Heart left ventricle (tissue), 16 donors: ENCODE measurements at places on chromosomes 7 and 10. TPM values are rescaled to one million over a fixed set of nuclear protein-coding genes. Genes with fewer than 3 reads are reported as not detected.

DNA sequence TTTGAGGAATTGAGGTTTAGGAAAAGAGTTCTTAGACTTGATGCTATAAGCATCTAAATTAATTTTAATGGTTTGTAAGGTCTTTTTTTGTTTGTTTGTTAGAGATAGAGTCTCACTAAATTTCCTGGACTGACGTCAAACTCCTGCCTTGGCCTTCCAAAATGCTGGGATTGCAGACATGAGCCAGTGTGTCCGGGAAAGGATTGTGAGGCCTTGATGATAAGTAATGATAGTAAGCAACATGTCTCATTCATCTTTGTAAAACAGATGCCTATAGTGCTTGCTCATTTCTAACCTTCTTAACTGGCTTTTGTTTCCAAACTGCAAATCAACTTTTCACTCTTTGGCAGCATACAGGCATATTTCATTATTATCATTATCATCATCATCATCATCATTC, 176.0 kb upstream of the KCND2 start:
- DNase-seq, result no peak

GRCh38 chr7:1925349-1925748, 255.3 kb downstream of the ELFN1 start:
- no peak for DNase-seq

DNA sequence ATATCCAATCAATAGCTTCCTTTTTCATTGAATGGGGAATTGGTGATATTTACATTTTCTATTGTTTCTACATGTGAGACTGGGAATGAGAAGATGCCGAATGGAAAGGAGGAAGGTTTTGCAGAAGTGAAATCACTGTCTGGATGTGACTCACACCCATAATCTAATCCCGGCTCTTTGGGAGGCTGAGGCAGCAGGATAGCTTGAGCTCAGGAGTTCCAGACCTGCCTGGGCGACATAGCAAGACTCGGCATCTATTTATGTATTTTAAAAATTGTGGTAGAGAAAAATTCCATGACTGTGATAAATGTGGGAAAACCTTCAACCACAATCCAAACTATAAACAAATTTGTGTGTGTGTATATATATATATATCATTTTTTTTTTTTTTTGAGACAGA, 10.9 kb upstream of the FIS1 start:
- DNase-seq, result no peak

DNA sequence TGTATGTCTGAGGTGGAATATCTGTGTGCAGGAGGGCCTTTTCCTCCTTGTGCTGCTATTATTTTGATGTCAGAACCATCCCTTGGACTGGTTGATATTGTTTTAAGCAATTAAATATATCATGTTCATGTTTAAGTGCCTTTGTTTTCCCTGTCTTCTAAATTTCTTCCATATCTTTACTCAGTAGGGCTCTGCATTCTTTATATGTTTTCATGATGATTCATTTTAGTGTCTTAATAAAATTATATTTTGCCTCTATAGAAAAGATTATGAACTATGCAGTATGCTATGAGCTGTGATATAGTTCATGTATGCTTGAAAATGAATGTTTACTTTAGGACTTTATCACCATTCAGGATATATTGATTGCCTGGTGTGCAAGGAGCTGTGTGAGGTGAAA, 34.8 kb downstream of the AHR start:
- no peak for DNase-seq

DNA sequence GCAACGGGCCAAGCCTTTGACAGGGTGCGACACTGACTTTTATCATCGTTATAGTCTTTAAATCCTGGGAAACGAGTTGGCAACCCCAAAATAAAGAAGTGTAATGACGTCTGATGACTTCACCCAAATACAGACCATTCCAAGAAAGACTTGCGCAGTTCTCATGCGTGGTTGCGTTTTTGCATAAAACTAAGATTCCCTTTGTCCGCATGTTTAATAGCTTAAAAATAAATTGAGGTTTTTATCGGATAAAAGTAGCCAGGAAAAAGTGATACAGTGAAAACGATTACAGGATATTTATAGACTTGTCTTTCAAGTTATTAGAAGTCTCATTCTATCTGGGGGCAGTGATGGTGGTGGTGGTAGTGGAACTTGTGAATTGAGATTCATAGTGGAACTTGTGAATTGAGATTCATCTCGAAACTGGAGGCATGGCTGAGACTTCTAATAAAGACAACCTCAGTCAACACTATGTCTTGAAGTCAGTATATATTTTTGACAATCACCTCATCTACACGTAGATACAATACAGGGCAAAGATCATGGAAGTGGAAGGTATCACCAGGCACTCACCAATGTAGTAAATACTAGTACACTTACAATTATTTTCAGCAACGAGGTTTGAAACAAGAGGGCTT, 1.2 kb upstream of the NAMPT start:
- DNase-seq, result no peak

GRCh38 chr10:119644205-119644814, 6.9 kb upstream of the BAG3 start:
- no peak for DNase-seq

DNA sequence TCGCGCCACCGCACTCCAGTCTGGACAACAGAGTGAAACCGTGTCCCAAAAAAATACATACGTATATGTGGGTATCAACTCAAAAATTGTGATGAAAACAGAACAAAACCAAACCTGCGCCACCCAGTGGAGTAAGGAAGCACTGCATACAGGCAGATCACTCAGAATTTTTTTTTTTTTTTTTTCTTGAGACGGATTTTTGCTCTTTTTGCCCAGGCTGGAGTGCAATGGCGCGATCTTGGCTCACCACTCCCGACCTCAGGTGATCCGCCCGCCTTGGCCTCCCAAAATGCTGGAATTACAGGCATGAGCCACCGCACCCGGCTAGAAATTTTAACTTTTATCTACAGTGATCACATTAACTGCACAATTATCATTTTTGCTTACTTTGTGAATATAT, 9.1 kb upstream of the TMEM236 start:
- peak; percentile 56 for DNase-seq

GRCh38 chr10:88108115-88108610, 244.7 kb downstream of the PTEN start:
- DNase-seq, result no peak

Gene SMNDC1
- 19.4 TPM for total RNA-seq

Gene OGDHL
- total RNA-seq, result 9.9 TPM

Gene OR2A12
- total RNA-seq, result not detected

Gene C7orf33
- not detected for total RNA-seq

DNA sequence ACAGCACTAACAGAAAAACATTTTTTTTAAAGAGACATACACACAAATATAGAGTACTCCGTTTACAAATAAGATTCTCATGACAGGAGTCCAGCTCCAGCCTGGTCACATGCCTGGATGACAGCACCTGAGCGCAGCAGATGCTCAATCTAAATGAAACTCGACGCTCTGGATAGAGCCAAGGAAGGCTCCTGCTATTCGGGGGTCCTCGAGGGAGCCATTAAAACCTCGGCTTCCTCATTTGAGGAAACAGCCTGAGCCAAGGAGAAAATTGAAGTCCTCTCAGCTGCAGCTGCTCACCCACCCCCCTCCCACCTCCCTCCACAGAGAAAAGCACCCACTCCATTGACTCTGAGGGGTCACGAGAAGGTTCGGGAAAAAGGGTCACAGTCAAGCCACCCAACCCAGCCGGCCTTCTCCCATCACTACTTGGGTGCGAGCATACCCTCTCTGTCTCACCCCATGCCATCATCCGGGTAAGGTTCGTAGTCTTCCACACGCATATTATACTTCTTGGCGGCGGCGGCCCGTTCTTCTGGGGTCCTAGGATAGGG, 673 bp downstream of the NDUFB8 start:
- no peak for DNase-seq

Gene PHKG1
- total RNA-seq, result 19.9 TPM

- peak; percentile 88 for DNase-seq
These were observed 23.6 kb downstream of the GNA12 start for GRCh38 chr7:2820508-2820934.

Gene TMEM176A
- 75.4 TPM for total RNA-seq

GRCh38 chr10:44006771-44007170, 358.1 kb upstream of the ZNF32 start:
- DNase-seq, result no peak

Gene AQP1
- 167 TPM for total RNA-seq

- DNase-seq, result no peak
These were observed 592.2 kb downstream of the SDK1 start for GRCh38 chr7:3893151-3893788.

- no peak for DNase-seq
These were observed 23.0 kb downstream of the MKI67 start for GRCh38 chr10:128103229-128103714.

Gene HILPDA
- 17.7 TPM for total RNA-seq

GRCh38 chr10:36888925-36889573, 236.3 kb upstream of the ANKRD30A start:
- DNase-seq, result no peak

- no peak for DNase-seq
These were observed 965.6 kb downstream of the XPNPEP1 start for GRCh38 chr10:108957681-108958080.

Gene WNT8B
- not detected for total RNA-seq

DNA sequence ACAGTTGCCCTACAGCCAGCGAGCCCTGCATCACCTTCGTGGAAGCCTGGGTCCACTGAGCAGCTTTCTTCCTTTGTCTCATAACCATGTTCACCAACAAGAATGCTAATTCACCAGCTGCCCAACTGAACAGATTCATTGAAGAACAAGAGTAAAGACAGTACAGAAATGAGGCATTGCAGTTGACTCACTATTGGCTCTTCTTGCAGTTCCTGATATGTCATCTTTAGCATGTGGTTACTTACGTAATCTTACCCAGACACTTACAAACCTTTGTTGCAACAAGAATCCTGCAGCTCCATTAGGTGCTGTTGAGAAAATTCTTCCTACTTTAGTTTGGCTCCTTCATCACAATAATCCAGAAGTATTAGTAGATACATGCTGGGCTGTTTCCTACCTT, 174.0 kb upstream of the TPK1 start:
- DNase-seq, result no peak

DNA sequence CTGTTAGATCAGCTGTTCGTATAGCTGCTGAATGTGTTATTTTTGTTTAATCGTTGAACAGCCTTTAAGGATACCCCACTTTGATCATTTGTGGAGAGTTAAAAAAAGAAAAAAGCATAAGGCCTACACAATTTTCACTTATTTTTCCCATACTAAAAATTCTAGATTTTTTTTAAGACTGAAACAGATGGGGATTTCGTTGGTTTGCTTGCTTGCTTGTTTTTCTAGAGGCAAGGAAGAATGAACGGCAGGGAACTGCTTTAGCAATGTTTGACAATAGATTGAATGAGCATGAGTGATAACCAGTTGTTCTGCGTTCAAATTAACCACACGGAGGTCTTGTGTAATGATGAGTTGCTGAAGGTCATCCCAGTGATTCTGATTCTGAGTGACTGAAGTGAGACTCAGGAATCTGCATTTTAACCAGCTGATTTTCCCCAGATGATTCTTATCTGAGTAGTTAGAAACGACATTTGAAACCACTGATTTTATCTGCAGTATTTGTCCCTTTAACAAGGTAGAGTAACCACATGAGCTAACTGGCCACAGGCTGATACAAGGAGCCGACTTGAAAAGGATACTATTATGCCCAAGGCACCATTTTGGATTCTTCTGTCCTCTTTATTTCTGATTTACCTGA, 85.9 kb downstream of the GPR37 start:
- DNase-seq, result no peak

DNA sequence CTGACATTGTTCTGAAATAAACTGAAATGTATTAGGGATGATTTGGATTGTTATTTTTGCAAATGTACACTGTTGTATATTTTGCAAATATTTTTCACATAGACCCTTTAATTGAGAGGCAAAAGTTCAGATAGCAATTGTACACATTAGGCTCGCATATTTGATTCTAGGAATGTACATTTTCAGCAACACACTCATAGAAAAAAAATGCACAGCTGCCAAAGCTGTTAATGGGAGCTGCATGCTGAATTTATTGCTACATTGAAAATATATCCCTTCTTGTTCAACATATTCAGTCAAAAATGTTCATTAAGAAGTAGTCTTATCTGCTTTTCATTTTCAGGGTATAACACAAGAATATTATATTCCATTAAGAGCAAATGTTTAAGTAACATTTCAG, 512.9 kb downstream of the ATRNL1 start:
- no peak for DNase-seq

GRCh38 chr10:110081911-110082310, 74.1 kb downstream of the ADD3 start:
- peak; percentile 36 for DNase-seq

DNA sequence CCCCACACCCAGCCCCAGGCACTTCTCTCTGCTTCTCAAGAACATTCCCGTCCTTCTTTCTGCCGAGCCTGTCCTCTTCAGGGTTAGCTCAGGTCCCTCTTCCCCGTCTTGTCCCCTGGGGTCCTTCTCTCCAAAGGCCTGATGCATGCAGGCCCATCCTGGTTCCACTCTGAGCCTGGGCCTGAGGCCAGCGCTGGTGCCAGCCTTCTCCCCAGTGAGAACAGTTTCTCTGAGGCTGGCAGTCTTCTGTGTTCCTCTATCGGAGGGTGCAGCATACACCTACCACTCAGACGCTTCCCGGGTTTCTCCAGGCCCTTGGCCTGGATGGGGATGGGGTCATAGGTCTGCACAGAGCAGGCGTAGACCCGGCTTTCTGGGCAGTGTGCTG, 14.6 kb downstream of the AP5Z1 start:
- no peak for DNase-seq

DNA sequence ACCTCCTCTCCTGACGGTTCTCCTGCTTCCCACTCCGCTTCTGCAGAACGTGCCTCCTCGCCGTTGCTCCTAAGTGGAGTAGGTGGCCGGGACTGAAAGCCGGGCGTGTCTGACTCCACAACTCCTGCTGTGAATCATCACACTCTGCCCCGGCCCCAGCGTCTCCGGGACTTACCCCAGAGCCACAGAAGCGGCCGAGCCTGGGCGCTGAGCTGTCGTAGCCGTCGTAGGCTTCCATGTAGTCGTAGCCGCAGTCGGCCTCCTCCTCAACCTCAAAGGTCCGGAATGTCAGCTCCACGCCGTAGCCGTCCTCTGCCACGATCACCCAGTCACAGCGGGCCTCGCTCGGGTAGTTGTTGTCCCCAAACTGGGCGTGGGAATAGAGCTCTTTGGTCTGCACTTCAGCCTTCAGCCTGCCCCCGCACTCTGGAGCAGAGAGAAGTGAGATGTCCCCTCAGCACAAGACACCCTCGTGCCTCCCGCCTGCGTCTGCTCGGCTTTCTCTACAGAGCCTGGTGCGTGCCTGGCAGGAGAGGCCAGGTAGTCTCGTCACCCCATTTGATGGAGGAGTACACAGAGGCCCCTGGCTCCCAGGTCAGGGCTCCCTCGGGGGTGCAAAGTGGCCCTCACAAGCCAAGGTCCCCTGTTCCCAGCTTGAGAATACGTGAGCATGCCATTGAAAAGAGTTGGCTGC, 11.2 kb upstream of the OPALIN start:
- no peak for DNase-seq

Gene CLDN15
- total RNA-seq, result 37.6 TPM

DNA sequence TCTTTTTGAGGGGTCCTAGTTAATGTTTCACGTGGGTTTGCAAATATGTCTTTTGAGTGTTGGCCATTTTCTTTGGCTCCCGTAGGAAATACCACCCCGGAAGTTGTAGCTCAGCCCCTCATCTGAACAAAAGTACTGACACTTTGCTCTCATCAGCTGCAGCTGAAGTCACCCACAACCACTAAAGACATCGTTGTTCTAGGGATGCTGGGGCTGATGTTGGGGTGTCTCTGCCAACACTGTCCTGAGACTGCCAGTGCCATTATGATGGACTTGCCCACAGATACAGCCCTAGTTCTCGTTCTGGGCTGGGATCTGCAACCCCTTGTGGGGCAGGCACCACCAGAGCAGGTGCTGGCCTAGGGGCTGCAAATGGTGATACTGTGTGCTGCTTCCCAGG, 82.6 kb upstream of the ARHGAP21 start:
- no peak for DNase-seq

- DNase-seq, result peak; percentile 16
These were observed 48.7 kb upstream of the DYNC1I1 start for GRCh38 chr7:95723583-95724180.

- DNase-seq, result no peak
These were observed 93.0 kb upstream of the CYP26C1 start for GRCh38 chr10:92967641-92968040.
